ENCODE measurements at places on chromosomes 7 and 10.

DNA sequence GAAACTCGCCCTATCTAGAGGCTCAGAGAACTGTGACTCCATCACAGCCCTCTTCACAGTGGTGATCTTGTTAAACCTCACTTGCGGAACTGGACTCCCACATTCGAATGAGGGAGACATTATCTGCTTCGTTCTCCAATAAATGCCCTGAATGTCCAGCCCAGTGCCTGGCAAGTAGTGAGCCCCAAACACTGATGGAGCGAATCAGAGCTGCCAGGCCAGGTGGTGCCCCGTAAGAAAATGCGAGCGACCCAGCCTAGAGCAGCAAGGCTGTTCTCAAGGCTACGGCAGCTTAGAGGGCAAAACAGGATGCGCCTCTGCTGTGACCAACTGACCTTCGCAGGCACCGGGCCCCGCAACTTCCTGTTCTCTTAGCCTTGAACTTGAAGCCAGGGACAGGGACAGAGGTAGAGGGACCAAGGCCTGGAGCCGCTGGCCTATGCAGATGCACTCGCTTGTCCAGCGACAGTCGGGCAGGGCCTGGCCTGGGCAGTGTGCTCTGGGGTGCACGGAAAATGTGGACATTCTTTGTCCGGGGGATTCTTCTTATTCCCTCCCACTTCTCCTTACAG, 217.6 kb downstream of the TCERG1L start:
- no peak for DNase-seq

- DNase-seq, result no peak
Measured at GRCh38 chr10:77290528-77291155, 347.0 kb downstream of the KCNMA1 start.

- DNase-seq, result no peak
Measured at GRCh38 chr10:122326806-122327205, 47.7 kb upstream of the PLEKHA1 start.

GRCh38 chr7:70810558-70811139, 321.3 kb upstream of the GALNT17 start:
- no peak for DNase-seq

DNA sequence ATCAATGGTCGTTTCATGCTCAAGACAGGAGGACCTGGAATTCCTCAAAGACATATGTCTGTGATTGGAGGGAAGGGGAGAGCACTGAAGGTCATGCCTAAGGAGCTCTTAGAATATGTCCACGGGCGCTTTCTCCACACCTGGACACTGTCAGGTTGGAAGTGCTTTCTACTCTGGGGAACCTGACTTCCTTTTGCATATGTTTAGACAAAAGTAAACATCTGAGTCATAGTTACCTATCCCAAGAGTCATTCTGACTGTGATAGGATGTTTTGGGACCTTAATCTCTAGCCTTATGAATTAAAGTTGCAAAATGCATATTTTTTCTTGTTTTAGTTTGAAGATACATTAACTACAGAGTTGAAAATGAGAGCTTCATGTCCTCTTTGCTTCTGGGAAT, 251.7 kb downstream of the KLF6 start:
- DNase-seq, result no peak

GRCh38 chr10:45197816-45198485, 117.5 kb downstream of the OR13A1 start:
- no peak for DNase-seq

DNA sequence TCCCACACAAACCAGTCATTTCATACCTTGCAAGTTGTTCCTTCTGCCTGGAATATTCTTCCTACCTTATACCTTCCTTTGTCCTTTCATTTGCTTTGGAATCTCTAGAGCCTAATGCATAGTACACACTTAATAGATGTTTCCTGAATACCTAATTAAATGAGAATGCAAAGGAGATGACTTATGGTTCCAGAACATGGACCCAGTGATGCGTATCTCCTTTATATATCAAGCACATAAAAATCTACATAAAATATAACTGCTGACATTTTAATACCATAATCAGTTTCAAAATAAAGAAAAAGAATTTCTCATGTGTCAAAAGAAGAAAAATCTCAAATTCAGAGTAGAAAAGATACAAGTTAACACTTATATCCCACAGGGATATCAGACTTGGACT, 110.6 kb upstream of the ASAH2 start:
- DNase-seq, result no peak

DNA sequence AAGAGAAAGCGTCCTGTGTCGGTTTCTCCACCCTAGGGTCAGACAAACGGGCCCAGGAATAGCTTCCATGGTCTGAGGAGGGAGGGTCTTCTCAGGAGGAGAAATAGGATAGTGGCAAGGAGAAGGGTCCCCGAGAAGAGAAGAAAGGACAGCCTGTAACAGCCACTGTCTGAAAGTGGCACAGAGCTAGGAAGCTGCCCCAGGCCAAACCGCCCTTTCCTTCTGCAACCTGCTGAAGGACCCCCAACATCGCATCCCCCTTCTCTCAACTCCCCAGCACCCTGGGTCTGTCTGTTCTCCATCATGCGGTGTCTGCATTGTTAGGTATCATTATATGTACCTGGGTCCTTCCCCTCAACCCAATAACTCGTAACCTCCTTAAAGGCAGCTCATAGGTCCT, 47.1 kb downstream of the COL17A1 start:
- no peak for DNase-seq

DNA sequence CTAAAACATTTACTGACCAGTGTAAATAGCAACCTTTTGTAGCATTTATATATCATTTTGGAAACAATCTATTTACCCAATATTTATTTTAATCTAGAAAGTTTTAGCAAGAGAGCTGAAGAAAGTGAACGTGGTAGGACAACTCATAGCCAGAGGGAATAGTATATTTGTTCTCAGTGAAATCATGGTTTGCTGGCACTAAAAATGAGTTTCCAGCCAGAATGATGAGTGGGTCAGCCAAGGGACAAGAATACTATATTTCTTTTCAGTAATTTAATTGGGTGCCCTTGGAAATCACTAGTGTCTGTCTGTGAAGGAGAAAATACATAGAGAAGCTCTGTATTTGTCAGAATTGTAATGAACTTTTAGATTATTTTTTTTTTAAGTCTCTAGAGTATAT, 74.9 kb downstream of the MINPP1 start:
- DNase-seq, result no peak

All from stimulated activated CD8-positive, alpha-beta memory T cell treated with anti-CD3 and anti-CD28 coated beads, Interleukin-4, amount 100 ng/mL, for 1 hour (primary cell).